ENCODE measurements at places on chromosomes 5 and 9.

DNA sequence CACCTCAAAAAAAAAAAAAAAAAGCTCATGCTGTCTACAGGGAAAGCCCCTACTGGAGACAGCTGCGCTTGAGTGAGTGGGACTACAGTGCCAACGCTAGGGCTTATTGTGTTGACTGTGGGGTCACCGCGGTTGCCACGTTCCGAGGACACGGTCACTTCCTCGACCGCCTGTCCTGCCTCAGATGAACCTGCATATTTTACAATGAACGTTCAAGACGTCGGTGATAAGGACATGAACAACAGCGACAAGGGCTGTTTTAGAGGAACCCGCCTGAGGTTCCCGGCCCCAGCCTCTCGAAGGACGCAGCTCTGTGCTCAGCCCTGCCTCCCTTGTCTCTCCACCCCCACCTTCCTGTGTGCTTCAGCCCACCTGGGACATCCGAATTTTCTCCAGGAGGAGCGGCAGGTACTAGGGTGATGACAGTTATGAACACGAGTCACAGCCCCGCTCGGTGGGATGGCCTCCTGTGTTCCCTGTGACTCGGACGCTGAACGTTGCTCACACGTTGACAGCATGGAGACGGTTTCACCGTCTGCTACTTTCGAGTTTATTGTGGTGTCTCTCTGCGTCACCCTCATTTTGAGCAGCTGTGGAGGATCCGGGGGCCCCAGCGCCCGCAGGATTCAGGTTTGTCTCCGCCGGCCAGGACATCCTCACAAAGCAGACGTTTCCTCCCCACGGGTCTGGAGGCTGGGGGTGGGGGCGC lies 11.3 kb upstream of the DIPK1B start:
- peak overlapping the region; percentile 47 for H3K27ac ChIP-seq
- peak overlapping the region; percentile 28 for H3K4me3 ChIP-seq
- no peaks in the 10 kb centered on the region for H3K36me3 ChIP-seq
- peaks cover 27% of the 10 kb centered on the region for H3K27me3 ChIP-seq

DNA sequence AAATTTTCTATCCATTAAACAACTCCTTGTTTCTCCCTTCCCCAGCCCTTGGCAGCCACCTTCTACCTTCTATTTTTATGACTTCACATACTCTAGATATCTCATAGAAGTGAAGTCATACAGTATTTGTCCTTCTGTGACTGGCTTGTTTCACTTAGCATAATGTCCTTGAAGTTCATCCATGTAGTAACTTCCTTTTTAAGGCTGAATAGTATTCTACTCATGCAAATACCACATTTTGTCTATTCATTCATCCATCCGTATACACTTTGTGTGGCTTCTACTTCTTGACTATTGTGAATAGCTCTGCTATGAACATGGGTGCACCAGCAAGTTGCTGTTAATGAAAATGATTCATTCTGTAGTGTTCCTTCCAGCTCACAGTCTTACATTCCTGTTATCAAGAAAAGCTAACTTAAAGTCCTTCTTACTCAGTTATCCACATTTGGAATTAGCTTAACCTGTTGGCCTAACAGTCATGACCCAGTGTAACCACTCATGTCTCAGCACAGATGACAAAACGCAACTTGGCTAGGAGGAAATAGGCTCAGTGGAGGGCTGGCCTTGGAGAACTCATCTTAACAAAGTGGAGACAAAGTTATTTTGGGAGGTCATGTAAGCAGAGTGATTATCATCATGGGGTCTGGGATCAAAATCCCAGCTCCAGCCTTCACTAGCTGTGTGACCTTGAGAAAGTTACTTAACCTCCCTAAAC lies 129.7 kb upstream of the MAP3K1 start:
- no peaks in the 10 kb centered on the region for H3K4me1 ChIP-seq
- no peak for DNase-seq
- no peaks in the 10 kb centered on the region for H3K27me3 ChIP-seq
- no peak overlapping the region for H3K4me3 ChIP-seq

GRCh38 chr9:133726401-133727276 lies 11.5 kb downstream of the SARDH start:
- H3K27me3 ChIP-seq: no peaks in the 10 kb centered on the region
- H3K4me1 ChIP-seq: peaks cover 4% of the 10 kb centered on the region
- H3K36me3 ChIP-seq: 0 out of 2 replicates have a peak, but pooled peaks cover 5% of the 10 kb centered on the region
- no peak overlapping the region for H3K4me3 ChIP-seq
- no peak overlapping the region for H3K27ac ChIP-seq

DNA sequence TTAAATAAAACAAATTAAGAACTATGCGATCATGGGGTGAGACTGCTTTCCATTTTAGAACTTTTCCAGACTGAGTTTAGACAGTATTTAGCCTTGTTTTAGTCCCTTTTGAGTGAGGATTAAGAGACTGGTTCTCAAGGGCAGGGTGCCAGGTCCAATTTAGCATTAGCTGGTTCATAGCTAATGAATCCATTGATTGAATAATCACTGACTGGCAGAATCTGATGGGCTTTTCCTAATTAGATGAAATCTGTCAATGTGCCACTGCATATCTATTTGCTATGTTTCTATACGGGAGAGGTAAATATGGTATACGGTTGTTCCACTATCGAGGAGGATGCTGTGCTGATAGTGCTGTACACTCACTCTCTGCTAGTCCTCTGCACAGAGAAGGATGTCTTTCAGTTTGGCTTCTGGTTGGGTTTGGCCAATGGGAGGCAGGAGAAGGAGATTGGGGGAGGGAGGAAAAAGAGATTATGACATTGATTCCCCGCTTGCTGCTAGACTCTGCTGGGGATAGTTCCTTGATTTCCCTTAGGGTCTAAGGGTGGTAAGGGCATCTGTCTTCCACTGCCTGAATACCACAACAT lies 496.6 kb downstream of the CTNND2 start:
- H3K4me3 ChIP-seq: no peak overlapping the region
- no peaks in the 10 kb centered on the region for H3K36me3 ChIP-seq
- no peak for DNase-seq
- no peak overlapping the region for H3K27ac ChIP-seq
- no peaks in the 10 kb centered on the region for H3K27me3 ChIP-seq
- H3K4me1 ChIP-seq: no peaks in the 10 kb centered on the region

DNA sequence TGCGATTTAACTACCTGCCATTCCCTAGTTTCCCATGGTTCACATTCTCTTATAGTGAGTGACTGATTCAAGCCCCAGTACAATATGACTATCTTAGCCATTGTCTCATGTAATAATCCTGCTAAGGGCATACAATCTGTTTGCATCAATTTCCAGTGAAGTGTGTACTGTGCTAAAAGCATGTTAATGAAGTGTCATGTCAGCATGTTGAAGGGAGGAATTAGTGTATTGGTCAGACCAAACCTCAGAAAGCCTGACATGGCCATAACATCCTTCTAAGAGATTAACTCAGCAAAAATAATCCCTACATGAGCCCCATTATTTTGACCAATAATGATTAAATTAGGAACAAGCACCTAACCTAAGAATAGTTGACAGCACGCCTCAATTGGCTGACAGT lies 442.4 kb downstream of the ENC1 start:
- H3K27me3 ChIP-seq: no peaks in the 10 kb centered on the region
- H3K36me3 ChIP-seq: no peaks in the 10 kb centered on the region
- H3K4me1 ChIP-seq: peaks cover 40% of the 10 kb centered on the region
- no peak overlapping the region for H3K27ac ChIP-seq
- no peak for DNase-seq

- no peaks in the 10 kb centered on the region for H3K36me3 ChIP-seq
- no peak for DNase-seq
- H3K4me1 ChIP-seq: no peaks in the 10 kb centered on the region
- no peak overlapping the region for H3K4me3 ChIP-seq
- H3K27ac ChIP-seq: no peak overlapping the region
Observed at GRCh38 chr9:31034311-31034710, 1350.1 kb upstream of the ACO1 start.

- H3K36me3 ChIP-seq: no peaks in the 10 kb centered on the region
- no peaks in the 10 kb centered on the region for H3K4me1 ChIP-seq
Observed at GRCh38 chr5:76379316-76379715, 23.8 kb upstream of the IQGAP2 start.

DNA sequence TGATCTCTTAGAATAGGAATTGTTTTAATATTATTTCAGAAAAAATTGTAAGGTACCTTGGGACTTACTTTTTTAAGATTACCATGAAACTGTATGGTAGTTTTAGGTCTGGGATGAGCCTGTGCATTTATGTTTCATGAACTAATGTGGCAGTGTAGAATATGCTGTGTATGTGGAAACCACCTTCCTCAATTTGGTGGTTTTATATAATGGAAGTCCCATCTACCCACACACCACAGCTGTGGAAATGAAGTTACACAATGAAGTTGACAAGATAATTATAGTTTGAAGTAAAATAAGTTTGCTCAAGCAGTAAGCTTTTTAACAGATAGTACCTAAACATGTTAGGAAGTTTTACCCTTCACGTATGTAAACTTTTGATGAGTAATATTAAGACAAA lies 24.4 kb downstream of the WDR36 start:
- H3K27me3 ChIP-seq: no peaks in the 10 kb centered on the region
- peaks cover 82% of the 10 kb centered on the region for H3K36me3 ChIP-seq
- DNase-seq: no peak

DNA sequence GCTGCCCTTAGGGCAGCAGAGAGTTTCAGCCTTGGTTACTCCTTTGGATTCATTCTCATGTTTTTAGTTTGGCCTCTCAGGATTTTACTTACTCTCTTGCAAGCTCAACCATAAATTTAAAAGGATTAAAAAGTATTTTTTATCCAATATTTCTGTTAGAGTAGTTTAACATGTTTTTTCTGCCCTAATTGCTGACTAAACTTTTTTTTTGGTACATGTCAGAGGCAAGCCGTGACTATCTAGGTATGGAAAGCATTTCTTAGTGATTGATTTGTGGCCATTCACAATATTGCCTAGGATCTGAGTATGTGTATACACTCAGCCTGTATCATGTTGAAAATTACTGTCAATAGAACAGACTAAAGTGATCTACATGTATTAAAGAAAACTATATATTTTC lies 92.1 kb downstream of the MELK start:
- H3K4me3 ChIP-seq: no peak overlapping the region
- no peaks in the 10 kb centered on the region for H3K27me3 ChIP-seq
- no peak overlapping the region for H3K27ac ChIP-seq
- H3K4me1 ChIP-seq: peaks cover 8% of the 10 kb centered on the region

GRCh38 chr9:89601306-89601705 lies 3.5 kb upstream of the GADD45G start:
- peaks cover 7% of the 10 kb centered on the region for H3K4me1 ChIP-seq
- H3K27me3 ChIP-seq: no peaks in the 10 kb centered on the region
- peaks cover 8% of the 10 kb centered on the region for H3K36me3 ChIP-seq
- DNase-seq: no peak
- H3K27ac ChIP-seq: no peak overlapping the region

- peaks cover 5% of the 10 kb centered on the region for H3K4me1 ChIP-seq
- no peak for DNase-seq
- H3K27me3 ChIP-seq: no peaks in the 10 kb centered on the region
- no peak overlapping the region for H3K27ac ChIP-seq
Observed at GRCh38 chr9:88053856-88054501, 79.6 kb upstream of the CDK20 start.

- DNase-seq: no peak
- H3K4me1 ChIP-seq: no peaks in the 10 kb centered on the region
- no peaks in the 10 kb centered on the region for H3K27me3 ChIP-seq
Observed at GRCh38 chr9:32455738-32456137, 70.3 kb downstream of the RIGI start.

GRCh38 chr5:39427229-39427628 lies 2.4 kb upstream of the DAB2 start:
- H3K27ac ChIP-seq: peak overlapping the region; percentile 69
- H3K4me3 ChIP-seq: peak overlapping the region; percentile 58
- DNase-seq: peak; percentile 17
- H3K4me1 ChIP-seq: peaks cover 15% of the 10 kb centered on the region
- H3K36me3 ChIP-seq: no peaks in the 10 kb centered on the region

DNA sequence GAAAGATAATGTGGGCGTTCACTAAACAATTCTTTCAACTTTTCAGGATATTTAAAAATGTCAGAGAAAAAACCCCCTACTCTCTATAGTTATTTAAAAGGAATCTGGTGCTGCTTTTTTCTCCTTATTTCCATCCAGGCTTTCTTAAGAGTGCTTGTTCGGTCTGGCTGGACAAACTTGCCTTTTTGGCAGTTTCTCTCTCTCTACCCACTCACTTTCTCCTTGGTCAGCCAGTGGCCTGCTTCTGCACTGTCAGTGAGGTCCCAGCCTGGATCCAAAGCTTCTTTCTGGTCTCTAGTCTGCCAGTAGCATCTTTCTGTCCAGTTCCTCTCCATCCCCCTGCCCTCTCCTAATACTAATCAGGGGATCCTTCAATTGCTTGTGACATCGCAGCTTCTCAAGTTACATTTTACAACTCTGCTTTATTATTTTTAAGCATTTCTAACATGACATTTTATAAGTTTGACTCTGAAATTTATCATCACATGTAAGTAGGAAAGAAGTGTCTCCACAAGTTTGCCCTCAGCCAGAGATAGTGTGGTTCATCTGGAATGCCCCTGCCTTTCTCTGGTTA lies 50.4 kb downstream of the PIK3R1 start:
- no peak overlapping the region for H3K27ac ChIP-seq
- H3K36me3 ChIP-seq: no peaks in the 10 kb centered on the region
- no peak for DNase-seq
- no peaks in the 10 kb centered on the region for H3K4me1 ChIP-seq
- no peaks in the 10 kb centered on the region for H3K27me3 ChIP-seq

DNA sequence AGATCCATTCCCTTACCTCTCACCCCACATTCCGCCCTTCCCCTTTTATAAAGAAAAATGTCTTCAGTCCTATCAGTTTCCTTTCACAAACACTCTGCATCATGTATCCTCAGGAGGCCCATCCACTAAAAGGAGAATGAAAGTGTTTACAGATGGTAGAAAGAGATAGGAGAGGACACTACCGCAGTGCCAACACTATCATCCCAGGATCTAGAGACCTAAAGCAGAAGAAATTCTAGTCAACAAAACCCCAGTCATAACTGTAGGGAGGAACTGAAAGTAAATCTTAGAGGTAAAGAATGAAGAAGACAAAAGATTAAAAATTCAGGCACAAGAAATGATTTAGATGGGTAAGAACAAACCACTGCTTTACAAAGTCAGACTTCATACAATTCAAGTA lies 114.1 kb downstream of the MLLT3 start:
- no peak overlapping the region for H3K4me3 ChIP-seq
- H3K4me1 ChIP-seq: no peaks in the 10 kb centered on the region
- H3K36me3 ChIP-seq: no peaks in the 10 kb centered on the region
- DNase-seq: no peak
- no peaks in the 10 kb centered on the region for H3K27me3 ChIP-seq

DNA sequence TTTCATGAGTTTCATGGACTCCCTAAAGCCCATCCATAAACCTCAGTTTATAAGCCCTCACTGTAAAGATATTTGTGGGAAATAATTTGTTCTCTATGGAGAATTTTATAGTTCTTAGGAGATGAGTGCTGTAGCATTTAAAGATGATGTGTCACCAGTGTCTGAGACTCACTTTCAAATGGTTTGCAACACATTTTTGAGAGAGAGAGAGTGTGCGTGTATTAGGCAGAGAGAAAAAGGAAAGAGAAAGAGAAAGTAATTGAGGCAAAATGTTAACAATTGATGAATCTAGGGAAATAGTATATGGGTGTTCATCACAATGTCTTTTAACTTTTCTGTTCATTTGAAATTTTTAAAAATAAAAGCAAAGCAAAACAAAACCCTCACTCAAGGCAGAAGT lies 479.0 kb downstream of the ZSWIM6 start:
- no peaks in the 10 kb centered on the region for H3K36me3 ChIP-seq
- H3K4me1 ChIP-seq: no peaks in the 10 kb centered on the region
- no peak for DNase-seq
- H3K27ac ChIP-seq: no peak overlapping the region
- no peak overlapping the region for H3K4me3 ChIP-seq

Data from SJCRH30 (cell line).